DMS79 (cell line): ENCODE measurements at places on chromosomes 7 and 10.

- no peak for DNase-seq
Measured at GRCh38 chr10:86723009-86723408, 33.4 kb upstream of the BMPR1A start.

- DNase-seq = no peak
Measured at GRCh38 chr7:137953043-137953664, 48.7 kb downstream of the CREB3L2 start.

GRCh38 chr10:123147635-123148413, at the start of gene HMX2:
HMX2 (plus strand) TSS chr10:123148136; CDS start chr10:123148379, 243 bp downstream.
- peak; percentile 12 for DNase-seq

DNA sequence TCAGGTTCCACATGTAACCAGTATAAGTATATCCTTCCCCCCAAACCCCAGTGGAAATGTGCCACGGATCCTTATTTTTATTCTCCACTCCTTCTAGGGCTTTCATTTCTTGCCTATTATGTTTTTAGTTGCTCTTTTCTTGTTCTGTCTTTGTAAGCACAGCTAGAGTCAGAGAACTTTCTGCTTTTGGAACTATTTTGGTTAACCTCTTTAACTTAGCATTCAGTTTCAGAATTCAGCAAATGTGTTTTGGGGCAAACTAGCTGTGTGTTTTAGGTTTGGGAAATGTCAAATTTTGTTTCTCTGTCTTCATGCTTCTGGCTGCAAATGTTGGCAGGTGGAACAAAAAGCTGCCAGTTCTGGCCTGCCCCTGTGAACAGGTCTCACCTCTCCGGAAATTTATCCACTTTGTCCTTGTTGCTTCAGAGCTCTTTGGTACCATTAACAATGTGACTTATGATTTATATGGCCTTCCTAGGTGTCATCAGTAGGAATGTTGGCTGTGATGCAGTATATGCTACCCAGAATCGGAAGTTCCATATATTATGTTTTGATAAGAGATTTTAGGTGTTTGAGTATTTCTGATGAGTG, 156.1 kb downstream of the ADK start:
- DNase-seq = no peak

- no peak for DNase-seq
Measured at GRCh38 chr7:83362871-83363550, 200.3 kb upstream of the PCLO start.

DNA sequence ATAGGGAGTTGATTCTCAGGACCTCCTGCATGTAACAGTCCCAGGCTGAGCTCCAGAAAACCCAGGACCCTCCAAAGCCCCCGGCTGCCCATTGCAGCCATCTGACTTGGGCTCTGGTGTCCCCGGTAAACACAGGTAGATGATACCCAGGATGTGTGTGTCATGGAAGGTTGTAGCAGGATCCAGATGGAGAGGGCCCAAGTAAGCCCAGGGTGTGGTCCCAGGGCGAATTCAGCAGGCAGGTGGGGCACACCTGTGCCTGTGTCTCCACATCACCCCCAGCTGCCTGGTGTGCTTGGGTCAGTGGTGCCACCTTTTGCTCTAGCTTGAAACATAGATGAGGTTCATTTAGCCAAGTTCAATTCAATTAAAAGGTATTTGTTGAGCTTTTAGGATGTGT, 524.1 kb downstream of the GLRX3 start:
- no peak for DNase-seq

GRCh38 chr7:152527610-152528032, 91.8 kb upstream of the KMT2C start:
- DNase-seq = no peak

DNA sequence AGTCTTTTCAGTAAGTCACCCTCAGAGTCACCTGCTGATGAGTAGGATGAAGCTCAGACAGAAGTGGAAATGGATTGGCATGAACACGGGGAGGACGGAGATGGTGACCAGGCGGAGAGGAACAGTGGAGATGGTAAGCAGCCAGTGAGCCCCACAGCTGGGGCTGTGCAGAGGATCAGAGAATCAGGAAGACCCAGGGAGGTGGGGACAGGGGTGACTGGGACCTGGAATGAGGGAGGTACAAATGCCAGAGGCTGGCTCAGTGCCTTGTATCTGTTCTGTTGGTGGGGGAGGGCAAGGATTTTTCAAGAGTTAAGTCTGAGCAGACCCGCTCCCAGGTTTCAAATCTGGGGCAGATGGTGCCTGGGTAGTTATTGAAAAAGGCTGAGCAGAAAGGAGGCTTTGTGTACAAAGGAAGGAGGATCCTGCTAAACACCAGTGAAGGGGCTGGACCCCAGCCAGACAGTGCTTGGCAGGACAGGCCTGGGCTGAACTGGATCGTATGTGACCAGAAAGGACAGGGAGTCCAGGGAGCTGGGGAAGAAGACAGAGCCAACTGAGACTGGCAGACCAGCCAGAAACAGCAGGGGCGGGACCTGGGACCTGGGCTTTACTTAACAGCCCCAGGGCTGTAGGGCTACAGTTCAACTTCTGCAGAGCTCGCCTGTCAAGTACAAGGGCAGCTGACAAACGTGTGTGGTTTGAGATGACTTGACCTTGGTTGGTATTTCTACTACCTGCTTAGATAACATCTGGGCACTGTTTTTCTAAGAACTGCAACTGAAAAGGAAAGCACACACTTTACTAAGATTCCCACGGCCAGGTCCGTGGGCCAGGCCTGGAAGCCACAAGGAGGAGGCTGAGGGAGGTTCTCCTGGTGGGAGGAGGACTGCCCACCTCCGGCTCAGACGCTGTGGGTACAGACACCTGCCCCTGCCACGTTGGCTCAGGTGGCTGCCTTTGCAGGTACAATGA, 13.2 kb upstream of the FRMPD2 start:
- DNase-seq = peak; percentile 31

GRCh38 chr7:25260862-25261494, 32.7 kb upstream of the NPVF start:
- DNase-seq = no peak

GRCh38 chr10:95211606-95212279, 17.7 kb downstream of the ACSM6 start:
- no peak for DNase-seq

- DNase-seq = no peak
Measured at GRCh38 chr7:114183311-114184088, 231.1 kb upstream of the FOXP2 start.

- no peak for DNase-seq
Measured at GRCh38 chr7:45236666-45237065, 79.1 kb downstream of the RAMP3 start.

DNA sequence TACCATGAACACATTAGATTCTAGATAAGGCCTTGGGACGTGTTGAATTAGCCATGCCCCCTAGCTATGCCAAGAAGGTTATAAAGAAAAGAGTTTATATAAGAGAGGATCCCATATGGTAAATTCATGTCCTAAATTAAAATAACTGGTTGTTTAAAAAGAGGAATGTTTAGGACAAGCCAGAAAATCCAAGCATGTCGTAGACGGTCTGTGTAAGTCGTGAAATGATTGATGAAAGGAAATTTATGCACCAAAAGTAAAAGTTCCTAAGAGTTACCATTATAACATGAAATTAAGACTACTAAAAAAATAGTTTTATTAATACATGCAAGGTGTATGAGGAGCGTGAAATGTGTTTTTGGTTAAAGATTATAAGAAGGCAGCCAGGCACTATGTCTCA, 624.9 kb downstream of the ARL4A start:
- DNase-seq = no peak

DNA sequence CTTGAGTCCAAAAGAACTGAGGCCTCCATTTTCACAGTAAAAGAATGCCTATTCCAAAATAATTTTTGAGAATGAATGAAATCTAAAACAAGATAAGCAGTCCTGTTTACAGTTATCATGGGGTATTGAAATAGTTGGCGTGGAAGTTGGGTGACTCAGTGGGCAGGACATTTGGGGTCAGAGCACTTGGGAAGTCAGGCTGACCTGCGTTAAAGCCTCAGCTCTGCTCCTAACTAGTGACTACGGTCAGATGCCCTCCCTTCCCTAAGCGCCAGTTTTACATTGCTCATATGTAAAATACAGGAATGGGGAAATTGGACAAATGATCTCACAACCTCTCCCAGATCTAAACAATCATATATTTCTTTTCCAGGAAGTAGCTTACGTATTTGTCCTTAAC, 2.3 kb upstream of the PAPSS2 start:
- DNase-seq = no peak

GRCh38 chr7:106065575-106066500, 46.3 kb downstream of the SYPL1 start:
- DNase-seq = peak; percentile 26
